Activated naive CD8-positive, alpha-beta T cell treated with anti-CD3 and anti-CD28 coated beads, Interleukin-2, amount 10 ng/mL, durations not matched to agents 7 days and 5 days (primary cell): ENCODE measurements at places on chromosomes 5 and 9. TPM values are rescaled to one million over a fixed set of nuclear protein-coding genes. Genes with fewer than 3 reads are reported as not detected.

DNA sequence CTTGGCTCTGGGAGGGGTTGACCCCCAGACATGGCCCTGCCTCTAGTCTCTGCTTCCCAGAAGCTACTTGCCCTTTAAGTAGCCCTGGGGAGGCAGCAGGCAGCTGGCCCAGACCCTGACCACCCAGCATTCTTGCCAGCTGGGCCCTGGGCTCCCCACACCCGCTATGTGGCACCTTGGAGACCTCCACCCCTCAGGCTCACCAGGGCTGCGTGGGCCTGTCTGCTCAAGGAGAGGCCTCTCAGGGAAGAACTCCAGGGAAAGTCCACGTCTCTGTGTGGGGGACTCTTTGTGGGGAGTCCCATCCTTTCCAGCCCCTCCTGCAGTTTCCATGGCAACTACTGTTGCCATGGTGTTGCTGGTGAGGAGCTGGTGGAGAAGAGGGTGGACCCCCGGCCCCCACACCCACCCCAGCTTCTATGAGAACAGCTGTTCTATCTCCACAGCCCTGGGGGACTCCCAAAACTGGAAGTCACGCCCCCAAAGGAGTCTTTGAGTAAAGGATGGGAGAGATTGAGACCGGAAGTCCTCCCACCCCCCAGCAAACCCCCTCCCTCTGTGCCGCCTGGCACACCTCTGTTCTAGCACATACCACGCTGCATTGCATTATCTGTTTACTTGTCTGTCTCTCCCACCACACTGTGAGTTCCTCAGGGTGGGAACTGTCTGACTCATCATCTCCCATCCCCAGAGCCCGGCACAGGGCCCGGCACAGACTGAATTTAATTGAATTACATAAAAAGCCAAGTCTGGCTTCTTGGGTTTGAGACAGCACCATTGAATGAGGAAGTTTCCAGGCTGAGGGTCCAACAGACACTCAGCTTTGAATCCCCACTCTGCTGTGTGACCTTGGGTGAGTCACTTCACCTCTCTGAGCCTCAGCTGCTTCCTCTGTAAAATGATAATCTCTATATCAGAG lies 12.6 kb downstream of the DNM1 start:
- H3K27me3 ChIP-seq, result peaks cover 18% of the 10 kb centered on the region
- H3K4me3 ChIP-seq, result no peak overlapping the region
- no peaks in the 10 kb centered on the region for H3K36me3 ChIP-seq
- DNase-seq, result no peak
- peaks cover 11% of the 10 kb centered on the region for H3K4me1 ChIP-seq

GPX3 gene
- total RNA-seq, result not detected

ALDH1A1 gene
- 1.3 TPM for total RNA-seq

GRCh38 chr5:112320408-112320807 lies 98.7 kb downstream of the EPB41L4A start:
- no peak overlapping the region for H3K27ac ChIP-seq
- no peaks in the 10 kb centered on the region for H3K36me3 ChIP-seq
- no peak overlapping the region for H3K4me3 ChIP-seq
- no peaks in the 10 kb centered on the region for H3K4me1 ChIP-seq

GRCh38 chr9:113658545-113658895 lies 195.0 kb downstream of the RGS3 start:
- peaks cover 26% of the 10 kb centered on the region for H3K27me3 ChIP-seq
- no peak for DNase-seq
- no peaks in the 10 kb centered on the region for H3K36me3 ChIP-seq
- no peak overlapping the region for H3K27ac ChIP-seq

DNA sequence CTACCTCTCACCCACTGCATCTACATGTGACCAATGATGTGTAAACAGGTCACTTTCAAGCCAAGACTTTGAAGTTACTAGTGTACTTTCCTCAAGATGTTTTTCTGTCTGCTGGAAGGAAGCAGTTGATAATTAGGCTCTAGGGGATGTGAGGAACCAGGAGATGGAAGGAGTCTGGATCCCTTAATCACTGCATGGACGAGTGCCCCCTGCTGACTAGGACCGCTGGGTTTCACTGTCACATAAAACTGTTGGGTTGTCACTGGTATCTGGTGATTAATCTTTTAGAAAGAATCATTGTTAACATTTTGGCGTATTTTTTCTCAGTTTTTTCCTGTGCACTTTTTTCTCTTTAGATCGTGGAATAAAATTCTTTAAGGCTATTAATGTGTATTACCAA lies 79.5 kb downstream of the SREK1 start:
- DNase-seq, result no peak
- H3K27me3 ChIP-seq, result peaks cover 8% of the 10 kb centered on the region
- peaks cover 1% of the 10 kb centered on the region for H3K36me3 ChIP-seq
- H3K27ac ChIP-seq, result no peak overlapping the region
- H3K4me1 ChIP-seq, result no peaks in the 10 kb centered on the region

DNA sequence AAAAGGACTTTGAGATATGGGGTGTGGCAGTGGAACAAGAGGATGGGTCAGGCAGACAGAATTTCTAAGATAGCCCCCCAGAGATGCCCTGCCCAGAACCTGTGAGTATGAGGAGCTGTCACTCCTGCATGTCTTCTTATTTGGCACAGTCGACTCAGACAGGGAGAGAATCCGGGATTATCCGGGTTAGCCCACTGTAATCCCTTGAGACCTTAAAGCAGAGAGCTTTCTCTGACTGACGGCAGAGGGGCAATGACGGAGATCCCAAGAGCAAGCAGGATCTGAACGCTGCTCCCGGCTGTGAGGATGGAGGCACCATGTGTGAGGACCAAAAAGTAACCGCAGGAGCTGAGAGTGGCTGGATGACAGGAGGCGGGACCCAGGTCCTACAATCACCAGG lies 8.8 kb upstream of the NHP2 start:
- H3K27me3 ChIP-seq, result peaks cover 36% of the 10 kb centered on the region
- no peaks in the 10 kb centered on the region for H3K36me3 ChIP-seq
- no peak overlapping the region for H3K27ac ChIP-seq
- no peak for DNase-seq

GRCh38 chr9:120402741-120403542 lies 177.0 kb downstream of the CDK5RAP2 start:
- DNase-seq, result no peak
- peaks cover 7% of the 10 kb centered on the region for H3K4me1 ChIP-seq
- H3K27ac ChIP-seq, result no peak overlapping the region
- H3K4me3 ChIP-seq, result no peak overlapping the region
- no peaks in the 10 kb centered on the region for H3K27me3 ChIP-seq

PRLR gene
- total RNA-seq, result not detected

DNA sequence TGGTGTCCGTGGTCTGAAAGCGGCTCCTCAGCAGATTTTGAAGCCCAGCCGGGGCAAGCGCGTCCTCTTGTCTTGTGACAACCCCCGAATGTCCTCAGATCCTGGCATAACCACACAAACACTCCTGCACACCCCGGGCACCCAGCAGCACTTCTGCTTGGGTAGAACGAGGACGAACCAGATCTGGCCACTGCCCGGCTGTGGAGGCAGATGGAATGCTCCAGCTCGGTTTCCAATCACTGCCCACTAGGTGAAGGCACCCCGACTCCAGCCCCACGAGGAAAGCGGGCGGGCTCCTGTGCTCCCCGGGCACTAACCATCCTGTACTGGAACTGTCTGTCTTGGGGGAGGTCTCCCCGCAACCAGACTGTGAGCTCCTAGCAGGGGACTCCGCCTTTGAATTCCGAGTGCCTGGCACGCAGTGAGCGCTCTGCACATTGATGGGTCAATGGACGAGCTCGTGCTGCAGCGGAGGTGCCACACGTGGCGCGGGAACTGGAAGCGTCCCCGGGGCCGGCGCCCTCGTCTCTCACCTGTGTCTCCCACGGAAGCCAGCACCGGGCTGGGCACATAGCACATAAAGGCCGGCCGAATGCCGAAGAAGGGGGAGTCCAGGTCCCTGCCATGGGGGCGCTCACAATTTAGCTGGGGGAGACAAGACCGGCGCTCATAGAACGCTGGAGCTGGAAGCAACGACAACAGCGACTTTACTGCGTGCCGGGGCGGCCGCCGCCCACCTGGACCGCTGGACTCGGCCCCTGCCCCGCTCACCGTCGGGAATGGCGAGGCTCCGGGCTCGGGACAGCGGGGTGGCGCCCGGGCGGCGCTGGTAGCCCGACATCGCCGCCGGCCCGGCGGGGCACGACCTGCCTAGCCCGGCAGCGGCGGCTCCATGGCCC lies 608 bp downstream of the ENTR1 start:
- H3K27ac ChIP-seq, result peak overlapping the region; percentile 90
- DNase-seq, result peak; percentile 57
- H3K4me3 ChIP-seq, result peak overlapping the region; percentile 86
- H3K4me1 ChIP-seq, result peaks cover 34% of the 10 kb centered on the region
- H3K27me3 ChIP-seq, result no peaks in the 10 kb centered on the region
